Iris pigment epithelial cell (primary cell): ENCODE measurements at places on chromosomes 1 and 21.

DNA sequence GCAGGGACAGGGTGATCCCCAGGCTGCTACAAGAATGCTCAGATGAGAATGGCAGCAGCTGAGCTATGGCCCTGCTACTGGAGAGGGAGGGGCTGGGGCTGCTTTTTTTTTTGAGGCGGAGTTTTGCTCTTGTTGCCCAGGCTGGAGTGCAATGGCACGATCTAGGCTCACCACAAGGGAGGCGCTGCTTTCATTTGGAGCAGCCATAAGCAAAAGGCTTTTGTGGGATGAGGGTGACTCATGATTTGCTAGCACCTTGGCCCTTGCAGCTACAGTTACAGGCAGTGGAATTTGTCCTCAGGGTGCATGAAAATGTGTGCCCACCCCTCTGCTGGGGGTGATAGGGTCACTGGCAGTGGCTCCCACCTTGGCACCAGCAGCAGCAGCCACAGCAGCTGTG lies 32.4 kb upstream of the CYP4A22 start:
- DNase-seq: no peak

- DNase-seq: no peak
These were observed 36.4 kb downstream of the DENND1B start for GRCh38 chr1:197738927-197739326.

DNA sequence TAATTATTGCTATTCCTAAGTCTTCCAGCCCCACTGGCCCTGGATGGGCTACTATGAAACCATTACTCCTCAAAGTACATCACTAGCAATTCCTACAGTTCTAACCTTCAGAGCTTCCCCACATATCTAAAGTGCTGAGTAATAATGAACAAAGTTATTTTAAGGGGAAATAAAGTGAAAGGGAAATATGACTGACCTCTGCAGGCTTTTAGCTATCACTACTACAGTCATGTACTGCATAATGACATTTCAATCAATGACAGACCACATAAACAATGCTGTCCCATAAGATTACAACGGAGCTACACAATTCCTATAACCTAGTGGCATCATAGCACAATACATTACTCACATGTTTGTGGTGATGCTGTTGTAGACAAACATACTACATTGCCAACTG lies 32.5 kb upstream of the ASPM start:
- peak; percentile 80 for DNase-seq

- DNase-seq: no peak
These were observed 10.3 kb downstream of the PLA2G4A start for GRCh38 chr1:186839041-186839400.

DNA sequence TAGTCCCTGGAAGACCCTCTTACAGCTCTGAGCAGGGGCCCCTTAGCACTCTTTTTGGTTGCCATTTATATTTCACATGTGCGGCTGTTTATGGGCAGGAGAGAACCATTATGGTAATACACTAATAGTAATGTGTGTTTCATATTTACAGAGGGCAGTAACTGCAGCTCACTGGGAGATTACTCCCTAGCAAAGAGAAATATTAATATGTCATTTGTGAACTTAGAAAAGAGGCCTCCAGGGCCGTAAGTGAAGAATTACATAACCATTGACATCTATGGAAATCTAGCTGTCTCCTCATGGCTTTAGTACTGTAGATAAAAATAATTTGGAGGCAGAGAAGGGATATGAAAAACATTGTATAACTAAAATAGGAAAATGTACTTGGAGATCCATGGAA lies 23.4 kb upstream of the RGS16 start:
- DNase-seq: no peak

- DNase-seq: no peak
These were observed 30.0 kb upstream of the C1orf185 start for GRCh38 chr1:51072043-51072439.

GRCh38 chr1:3174487-3175247 lies 105.7 kb downstream of the PRDM16 start:
- DNase-seq: peak; percentile 65

- DNase-seq: peak; percentile 51
These were observed 25.6 kb downstream of the CLIC4 start for GRCh38 chr1:24770881-24771280.

DNA sequence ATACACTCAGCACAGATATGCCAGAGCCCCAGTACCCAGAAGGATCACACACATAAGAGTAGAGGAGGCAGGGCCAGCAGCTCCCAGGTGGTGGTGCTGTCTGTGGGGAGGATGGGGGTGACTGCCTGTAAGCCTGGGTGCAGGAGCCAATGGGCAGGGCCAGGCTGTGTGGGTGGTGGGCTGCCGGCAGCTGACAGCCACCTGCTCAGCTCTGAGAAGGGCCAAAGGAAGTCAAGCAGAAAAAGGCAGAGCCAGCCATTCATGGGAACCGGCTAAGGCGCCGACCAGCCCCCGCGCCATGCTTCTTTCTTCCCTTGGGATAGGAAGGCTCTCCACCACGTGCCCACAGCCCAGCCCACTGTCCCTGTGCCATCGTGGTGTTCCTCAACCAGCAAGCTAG lies 14.1 kb downstream of the PIK3C2B start:
- no peak for DNase-seq

DNA sequence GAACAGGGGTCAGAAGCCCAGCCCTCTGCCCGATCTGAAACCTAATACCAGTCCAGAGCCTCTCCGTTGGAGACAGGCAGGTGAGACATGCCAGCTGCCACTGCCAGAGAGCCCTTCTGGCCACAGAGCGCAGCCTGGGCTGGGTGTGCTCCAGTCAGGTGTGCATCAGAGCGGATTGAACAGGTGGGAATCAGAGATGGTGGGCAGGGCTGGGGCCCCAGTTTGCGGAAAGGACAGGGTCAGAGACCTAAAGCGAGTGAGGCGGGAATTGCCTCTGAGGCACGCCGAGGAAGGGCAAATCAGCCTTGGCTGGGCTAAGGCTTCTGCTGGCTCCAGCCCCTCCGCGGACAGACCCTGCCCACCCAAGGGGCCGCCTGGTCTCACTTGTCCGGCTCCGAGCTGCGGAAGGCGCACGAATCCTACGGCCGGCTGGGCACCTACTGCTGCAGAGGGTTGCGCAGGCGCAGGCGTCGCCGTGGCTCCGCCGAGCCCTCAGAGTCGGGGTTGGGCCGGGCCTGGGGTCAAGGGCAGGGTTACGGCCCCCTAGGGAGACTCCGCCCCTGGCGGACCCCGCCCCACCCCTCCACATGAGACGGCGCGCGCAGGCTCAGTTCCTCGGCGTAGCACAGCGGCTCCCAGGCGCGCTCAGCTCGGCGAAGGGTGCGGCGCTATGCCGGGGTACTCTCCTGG lies 10.3 kb downstream of the CPLANE2 start:
- no peak for DNase-seq

DNA sequence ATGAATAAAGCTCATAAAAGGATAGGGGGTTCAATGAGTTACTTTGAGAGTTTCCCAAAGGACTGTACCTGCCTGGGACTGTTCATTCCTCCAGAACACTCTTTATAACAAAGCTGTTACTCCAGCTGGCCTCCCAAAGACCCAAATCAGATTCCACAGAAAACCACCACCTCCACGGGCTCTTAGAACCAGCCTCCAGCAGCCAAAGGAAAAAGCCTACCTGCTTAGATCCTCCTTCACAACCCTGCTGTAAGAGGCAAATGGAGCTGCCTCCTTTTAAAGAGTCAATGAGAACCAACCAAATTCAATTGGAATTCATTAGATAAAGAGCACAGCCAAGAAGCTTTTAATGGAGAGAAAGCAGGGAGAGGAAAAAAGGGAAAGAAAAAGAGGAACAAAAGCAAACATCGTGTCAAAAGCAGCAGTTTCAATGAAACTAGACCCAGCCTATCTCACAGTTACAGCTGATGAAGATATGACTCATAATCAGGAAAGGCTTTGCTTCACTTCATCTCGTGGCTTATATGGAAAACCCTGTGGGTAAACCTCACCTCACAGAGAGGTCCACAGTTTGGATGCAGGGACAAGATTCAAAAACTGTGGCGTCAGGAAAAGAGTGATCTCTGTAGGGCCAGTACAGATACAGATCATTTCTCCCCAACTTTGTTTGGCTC lies 27.8 kb upstream of the FMO4 start:
- peak; percentile 49 for DNase-seq

GRCh38 chr1:81213279-81213678 lies 587.5 kb upstream of the ADGRL2 start:
- DNase-seq: no peak

- peak; percentile 21 for DNase-seq
These were observed 77.8 kb upstream of the PRMT6 start for GRCh38 chr1:106978477-106979322.

GRCh38 chr1:155241841-155242264 lies 13.4 kb downstream of the ENTREP3 start:
- DNase-seq: no peak

DNA sequence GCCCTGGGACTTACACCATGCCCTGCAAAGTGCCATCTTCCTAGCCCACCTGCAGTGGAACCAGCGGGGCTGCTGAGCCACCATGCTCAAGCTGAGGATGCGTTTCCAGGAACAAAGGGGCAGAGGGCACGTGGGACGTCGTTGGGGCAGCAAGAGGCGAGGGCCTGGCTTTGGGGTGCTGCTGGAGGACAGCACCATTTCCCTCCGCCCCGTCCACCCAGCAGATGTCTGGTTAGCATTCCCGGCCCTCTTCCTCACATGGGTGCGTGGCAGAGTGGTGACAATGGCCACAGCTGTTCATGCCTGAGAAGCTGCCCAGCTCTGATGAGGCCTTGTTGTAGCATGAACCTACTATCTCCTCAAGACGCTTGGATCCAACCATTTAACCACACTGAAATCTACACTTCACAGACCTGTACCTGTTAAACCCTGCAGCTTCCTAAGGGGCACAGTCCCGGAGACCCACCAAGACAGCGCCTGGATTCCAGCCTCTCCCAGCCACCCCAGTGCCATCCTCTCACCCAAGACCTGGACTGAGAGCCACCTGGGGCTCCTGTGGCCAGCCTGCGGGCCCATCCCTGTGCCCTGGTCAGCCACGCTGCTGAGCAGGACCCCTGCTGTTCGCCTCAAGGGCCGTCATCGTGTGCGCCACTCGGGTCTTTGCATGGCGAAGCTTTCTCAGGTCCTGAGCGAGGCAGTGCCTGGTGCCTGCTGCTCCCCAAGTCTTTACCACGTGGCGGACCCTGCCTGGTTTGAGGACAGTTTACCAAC lies 33.2 kb downstream of the SLC45A1 start:
- DNase-seq: no peak

DNA sequence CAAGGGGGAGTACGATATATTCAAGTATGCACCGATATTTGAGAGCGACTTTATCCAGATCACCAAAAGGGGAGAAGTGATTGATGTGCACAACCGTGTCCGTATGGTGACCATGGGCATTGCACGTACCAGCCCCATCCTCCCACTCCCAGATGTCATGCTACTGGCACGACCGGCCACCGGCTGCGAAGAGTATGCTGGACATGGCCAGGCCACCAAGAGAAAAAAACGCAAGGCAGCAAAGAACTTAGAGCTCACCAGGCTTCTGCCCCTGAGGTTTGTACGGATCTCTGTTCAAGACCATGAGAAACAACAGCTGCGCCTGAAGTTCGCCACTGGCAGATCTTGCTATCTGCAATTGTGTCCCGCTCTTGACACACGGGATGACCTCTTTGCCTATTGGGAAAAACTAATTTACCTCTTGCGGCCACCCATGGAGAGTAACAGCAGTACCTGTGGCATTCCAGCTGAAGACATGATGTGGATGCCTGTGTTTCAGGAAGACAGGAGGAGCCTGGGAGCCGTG lies 16.5 kb downstream of the ATF3 start:
- DNase-seq: no peak

DNA sequence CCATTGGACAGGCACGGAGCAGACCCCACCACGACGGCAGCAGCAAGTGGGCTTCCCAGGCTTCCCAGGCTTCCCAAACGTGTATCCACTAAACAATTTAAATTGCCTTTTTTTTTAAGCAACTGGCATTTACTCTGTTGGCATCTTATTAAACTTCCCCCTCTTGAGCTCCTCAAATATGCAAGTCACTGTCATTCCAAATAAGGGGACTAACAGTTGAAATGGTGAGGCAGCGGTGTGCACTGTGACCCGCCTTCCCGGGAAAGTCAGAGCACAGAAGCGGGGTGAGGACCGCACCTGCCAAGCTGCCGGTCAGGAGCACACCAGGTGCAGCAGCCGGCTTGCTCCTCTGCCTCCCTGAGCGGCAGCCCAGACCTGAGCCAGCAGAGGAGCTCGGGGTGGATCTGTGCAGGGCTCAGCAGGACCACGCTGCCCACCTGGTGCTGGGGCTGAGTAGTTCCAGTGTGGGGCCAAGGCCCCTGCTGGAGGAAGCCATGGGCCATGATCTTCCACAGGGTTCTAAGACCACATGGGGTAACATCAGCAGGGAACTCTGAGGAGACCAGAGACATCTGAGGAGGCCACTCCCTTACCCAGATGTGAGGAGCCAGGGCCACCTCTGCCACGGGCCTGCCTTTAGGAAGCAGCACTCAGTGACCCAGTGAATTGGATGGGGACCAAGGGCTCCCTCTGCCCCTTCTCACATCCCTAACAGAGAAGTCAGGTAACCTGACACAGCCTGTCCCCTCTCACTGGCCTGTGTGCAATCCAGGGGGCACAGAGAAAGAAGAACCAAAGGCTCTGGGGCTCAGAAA lies 245.4 kb downstream of the NPHP4 start:
- no peak for DNase-seq

DNA sequence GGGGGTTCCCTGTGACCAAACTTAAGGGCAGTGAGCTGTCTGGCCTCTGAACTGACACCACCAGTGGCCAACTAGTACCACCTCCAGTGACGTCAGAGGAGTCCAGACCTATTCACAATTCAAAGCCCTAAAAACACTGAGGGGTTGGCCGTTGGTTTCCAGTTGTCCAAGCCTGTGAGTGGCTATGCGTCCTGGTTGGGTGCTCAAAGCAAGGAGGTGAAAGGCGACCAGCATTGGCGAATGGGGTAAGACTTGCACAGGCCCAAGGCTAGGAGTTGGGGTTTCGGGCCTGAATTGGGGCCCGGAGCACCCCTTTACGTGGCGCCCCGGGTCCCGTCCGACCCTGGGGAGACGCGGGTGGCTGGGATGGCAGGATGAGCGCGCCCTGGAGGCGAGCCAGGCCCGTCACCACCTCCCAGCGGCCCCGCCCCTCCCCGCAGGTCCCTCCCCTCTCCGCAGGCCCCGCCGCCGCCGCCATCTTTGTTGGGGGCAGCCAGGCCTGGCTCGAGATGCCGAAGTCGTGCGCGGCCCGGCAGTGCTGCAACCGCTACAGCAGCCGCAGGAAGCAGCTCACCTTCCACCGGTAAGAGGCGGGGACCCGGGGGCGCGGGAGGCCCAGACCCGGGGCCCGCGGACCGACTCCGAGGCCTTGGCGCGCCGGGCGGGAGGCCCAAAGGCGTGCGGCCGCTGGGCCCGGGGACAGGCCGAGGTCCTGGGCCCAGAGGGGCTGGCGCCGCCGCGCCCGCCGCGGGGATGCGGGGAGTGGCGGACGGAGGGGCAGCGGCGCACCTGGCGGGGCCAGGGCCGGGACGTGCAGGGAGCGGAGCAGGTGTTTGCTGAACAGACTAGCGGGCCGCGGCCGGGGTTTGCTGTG lies at the start of gene THAP3:
Gene THAP3, plus strand, starts transcription at position 159 of the 874 bp plus-strand sequence. Its CDS starts 351 bp downstream, at position 510.
- peak; percentile 94 for DNase-seq

DNA sequence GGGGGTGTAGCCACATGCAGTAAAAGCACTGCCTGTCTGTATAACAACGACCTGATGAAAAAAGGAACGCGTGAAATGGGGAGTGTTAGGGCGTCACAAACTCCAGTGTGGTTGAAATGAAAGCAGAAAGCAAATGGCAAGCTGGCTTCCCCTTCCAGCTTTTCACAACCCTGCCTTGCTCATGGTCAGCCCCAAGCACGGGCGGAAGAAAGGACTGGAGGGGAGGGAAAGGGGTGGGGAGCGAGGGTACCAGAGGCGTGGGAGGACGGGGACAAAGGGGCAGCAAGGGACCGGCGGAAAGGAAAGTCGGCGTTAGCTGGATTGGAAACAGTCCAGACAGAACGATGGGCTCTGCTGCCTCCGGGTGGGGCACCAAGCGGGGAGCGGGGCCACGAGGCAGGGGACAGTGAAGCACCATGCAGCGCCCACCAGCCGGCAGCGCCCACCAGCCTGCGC lies 9.6 kb downstream of the VPS26C start:
- peak; percentile 51 for DNase-seq
